ENCODE measurements at places on chromosomes 2 and 18.

DNA sequence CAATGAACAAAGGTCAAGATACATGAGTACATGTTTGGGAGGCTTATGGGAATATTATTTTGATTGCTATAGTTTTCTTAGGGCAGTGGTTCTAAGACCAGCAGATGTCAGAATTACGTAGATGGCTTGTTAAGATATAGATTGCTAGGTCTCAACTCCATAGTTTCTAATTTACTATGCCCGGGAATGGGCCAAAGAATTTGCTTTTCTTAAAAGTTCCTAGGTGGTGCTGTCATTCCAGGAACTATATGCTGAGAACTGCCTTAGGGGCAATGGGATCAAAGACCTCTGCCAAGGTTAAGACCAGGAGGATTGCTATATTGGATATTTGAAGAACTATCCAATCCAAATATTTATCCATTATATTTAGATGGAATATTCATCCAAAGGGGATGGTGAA, 141.8 kb downstream of the FSIP2 start:
- no peak for DNase-seq

- no peak for DNase-seq
Observed at GRCh38 chr2:234795272-234795920, 156.4 kb upstream of the SH3BP4 start.

DNA sequence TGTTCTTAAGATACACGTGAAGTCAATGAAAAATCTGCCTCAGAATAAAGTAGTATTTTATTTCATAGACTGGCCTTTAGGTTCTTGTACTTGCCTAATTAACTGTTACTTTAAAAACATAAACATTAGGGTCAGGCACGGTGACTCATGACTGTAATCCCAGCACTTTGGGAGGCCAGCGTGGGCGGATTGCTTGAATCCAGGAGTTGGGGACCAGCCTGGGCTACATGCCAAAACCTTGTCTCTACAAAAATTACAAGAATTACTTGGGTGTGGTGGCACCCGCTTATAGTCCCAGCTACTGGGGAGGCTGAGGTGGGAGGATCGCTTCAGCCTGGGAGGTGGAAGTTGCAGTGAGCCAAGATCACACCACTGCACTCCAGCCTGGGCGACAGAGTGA, 16.0 kb upstream of the SNORC start:
- no peak for DNase-seq

- no peak for DNase-seq
Observed at GRCh38 chr18:59650266-59650820, 46.9 kb downstream of the CCBE1 start.

DNA sequence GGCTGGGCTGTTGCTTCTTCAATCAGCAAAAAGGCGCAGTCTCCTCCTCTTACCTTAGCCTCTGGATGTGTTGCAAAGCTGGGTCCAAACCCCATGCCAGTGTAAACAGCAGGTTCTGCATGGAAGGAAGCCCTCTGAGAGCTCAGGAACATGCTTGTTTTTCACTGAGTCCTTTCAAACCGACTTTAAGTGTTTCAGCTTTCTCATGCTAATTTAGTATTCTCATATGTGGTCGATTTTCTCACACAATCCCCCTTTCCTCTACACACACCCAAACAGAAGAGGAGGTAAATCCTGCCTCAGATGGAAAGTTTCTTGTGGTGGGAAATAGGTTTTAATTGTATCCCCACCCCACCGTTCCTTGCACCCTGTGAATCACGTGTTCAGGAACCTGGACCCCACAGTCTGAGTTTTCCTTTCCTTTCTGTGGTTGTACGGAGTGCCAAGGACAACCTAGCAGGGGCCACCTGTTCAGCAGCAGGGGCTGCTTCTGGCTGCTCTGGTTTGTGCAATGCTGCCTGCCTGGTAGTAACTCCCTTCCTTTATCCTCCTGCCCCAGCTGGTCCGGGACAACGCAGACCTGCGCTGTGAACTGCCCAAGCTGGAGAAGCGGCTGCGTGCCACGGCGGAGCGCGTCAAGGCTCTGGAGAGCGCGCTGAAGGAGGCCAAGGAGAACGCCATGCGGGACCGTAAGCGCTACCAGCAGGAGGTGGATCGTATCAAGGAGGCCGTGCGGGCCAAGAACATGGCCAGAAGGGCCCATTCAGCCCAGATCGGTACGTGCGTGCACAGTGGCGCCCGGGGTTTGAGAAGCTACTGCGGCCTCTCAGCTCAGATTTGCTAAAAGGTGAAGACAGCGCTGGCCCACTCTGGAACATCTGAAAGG, 28.7 kb upstream of the LYPD6B start:
- DNase-seq: no peak

DNA sequence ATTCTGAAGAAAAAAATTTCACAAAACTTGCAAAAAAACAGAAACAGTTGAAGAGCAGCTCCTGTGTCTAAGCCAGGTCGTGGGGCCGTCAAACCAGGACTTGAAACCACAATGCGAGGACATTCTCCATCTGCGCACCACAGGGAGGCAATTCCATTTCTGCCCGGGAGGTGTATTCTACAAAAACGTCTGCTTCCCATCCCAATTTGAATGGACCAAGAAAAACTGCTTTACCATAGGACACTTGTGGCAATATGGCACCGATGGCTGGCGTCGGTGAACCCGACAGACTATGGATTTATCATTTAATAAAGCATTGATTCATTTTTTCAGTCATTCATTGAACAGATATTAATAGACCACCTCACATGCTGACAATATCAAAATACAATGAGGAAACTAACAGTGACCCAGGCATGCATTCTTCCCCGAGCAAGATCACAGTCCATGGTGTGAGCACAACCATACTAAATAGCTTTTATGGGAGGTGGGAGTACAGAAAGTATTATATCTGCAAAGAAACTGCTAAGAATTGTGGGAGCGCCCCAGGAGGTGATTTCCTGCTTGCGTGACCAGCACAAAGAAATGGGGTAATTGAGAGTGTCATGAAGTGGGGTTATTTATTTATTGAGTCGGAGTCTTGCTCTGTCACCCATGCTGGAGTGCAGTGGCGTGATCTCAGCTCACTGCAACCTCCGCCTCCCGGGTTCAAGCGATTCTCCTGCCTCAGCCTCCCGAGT, 10.5 kb upstream of the ZAP70 start:
- no peak for DNase-seq

- DNase-seq: no peak
Observed at GRCh38 chr2:100494712-100495111, 24.4 kb downstream of the NMS start.

GRCh38 chr2:45259138-45259537, 249.9 kb upstream of the SIX2 start:
- DNase-seq: no peak

DNA sequence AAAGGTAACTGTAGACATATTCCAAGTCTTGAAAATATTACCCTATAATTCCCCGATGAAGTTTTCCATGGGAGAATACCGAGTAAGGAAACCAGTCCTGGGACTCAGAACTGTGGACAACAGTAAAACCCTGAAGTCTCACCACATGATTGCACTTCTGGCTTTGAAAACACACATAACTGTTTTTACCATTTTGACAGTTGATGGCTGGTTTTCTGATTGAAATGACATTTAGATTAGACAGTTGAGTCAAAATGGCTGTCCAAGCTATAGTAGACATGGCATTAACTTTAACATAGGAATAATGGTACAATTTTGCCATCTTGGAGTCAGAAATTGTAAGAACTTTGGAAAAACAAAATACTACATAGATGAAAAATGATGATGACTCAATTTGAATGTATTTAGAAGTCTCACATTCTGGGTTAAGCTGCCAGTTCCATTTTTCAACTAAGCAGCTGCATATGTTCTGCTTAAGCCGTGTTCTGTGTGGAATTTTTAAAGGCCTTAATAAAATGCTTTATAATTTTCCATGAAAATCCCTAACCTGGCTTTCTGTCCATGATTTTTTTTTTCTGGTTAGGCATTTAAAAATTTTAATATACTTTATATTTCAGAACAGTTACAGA, 38.3 kb upstream of the WIPF1 start:
- DNase-seq: no peak

DNA sequence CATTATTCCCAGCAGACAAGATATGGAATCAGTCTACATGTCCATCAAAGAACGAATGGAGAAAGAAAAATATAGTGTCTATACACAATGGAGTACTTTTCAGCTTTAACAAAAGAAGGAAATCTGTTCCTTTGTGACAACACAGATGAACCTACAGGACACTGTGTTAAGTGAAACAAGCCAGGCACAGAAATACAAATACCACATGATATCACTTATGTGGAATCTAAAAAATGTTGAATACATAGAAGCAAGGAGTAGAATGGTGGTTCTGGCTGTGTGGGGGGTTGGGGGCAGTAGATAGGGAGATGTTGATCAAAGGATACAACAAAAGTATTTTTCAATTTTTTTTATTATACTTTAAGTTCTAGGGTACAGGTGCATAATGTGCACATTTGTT, 347.7 kb upstream of the MAP2 start:
- no peak for DNase-seq

GRCh38 chr18:12271376-12272235, 17.4 kb downstream of the CIDEA start:
- DNase-seq: no peak

DNA sequence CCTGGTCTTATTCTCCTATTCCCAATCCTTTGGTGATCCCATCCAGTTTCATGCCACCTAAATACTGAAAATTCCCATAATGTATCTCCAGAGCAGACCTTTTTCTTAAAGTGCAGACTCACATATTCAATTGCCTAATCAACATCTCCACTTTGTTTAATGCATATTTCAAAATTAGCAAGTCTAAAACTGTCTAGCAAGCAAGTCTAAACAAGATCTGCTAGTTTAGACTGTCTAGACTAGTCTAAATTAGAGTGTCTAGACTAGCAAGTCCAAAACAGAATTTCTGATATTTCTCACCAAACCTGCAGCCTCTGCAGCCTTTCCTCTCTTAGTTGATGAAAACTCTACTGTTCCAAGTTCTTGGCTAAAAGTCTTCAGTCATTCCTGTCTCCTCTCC, 44.6 kb downstream of the THUMPD2 start:
- DNase-seq: no peak

DNA sequence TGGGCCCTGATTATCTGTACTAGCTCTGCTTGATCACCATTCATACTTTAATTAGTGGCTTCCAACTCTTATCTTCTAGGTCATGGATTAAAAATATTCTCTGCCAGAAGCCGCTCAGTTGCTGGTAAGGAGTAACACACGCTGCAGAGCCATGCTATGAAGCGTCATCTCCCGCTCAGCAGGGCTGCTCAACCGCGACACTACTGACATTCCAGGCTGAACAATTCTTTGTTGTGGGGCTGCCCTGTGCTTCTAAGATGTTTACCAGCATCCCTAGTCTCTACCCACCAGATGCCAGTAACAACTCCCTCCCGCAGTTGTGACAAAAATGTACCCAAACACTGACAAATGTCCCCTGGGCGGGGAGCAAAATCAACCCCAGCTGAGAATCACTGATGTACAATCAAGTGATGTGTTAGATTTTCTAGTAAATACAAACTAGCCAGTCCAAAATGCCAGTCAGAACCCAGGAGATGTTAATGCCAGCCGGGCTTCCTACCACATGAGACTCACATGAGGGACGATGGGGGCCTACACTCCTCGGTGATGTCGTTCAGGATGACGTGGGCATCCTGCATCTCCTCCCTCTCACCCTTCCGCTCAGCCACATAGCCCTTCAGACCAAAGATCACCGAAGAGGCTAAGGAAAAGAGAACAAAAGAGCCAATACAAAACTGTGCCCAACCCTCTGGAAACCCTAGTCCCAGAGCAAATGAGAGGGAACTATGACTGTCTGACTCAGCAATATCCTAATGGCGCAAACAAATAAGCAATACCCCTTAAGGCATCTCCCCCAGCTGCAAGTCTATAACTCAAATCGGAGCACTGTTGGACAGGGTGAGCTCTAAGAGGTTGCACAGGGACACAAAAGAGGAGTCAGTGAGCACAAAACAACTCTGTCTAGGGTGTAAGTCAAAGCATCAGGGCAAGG, 15.6 kb downstream of the ILKAP start:
- DNase-seq: no peak

DNA sequence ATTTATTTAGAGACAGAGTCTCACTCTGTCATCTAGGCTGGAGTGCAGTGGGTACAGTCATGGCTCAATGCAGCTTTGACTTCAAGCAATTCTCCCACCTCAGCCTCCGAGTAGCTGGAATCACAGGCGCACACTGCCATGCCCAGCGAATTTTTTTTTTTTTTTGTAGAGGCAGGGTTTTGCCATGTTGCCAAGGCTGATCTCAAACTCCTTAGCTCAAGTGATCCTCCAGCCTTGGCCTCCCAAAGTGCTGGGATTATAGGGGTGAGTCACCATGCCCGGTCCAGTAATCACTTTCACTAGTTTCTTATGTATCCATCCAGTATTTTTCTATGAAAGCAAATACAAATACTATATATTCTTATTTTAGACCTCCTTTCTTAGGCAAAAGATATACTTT, 24.0 kb downstream of the PRKAG3 start:
- DNase-seq: no peak

DNA sequence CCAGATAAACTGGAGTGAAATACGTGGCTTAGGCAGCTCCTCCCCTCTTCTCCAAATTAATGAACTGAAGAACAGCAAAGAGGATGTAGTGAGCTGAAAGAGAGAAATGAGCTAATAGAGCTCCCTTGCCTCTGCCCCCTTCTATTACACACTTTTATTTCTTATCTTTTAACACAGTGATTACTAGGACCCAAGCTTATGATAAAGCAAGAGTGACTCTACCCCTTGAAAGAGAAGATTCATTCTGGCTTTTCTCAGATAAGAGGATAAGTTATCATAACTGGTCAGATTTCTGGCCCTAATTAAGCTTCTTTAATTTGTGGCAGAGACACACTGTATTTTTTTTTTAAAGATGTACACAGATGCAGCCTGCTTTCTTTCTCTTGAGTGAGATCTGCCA, 102.2 kb downstream of the MSTN start:
- no peak for DNase-seq

- no peak for DNase-seq
Observed at GRCh38 chr18:47545613-47546012, 294.2 kb upstream of the SKOR2 start.

DNA sequence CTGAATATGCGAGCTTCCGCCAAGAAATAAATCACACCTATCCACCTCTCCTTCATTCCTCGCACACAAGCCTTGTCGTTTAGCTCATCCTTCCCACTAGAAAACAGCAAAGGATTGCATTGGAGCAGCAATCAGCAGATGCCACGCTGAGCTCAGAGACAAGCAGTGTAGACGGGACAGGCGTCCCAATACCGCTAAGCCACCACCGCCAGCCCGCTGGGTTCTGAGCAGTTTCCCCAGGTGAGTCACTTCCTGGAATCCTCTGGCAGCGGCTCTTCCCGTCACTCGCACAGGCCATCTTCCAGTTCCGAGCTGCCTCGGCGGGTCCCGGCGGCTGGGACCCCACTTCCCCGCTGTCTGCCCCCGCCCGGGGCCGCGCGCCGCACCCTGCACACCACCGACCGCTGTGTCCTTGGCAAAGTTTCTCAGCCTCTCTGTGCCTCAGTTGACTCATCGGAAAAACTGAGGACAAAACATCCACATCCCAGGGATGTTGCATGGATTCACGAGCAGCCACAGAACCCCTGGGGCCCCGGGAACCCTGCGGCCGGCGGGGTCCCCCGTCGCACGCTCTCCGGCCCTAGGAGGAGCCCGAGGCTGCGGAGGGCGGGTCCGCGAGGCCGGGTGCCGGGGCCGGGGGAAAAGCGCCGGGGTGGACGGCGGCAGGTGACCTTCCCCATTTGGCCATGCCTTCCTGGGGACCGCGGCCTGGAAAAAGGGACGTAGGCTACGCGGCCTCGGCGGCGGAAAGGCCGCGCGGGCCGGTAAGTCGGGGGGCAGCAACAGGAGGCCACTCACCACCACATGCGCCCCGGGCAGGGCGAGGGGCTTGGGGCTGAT, 573 bp downstream of the KDSR start:
- peak; percentile 48 for DNase-seq

Data from stimulated activated CD8-positive, alpha-beta memory T cell treated with anti-CD3 and anti-CD28 coated beads, Interleukin-4, amount 100 ng/mL, for 1 hour (primary cell).